ENCODE measurements at places on chromosomes 12 and 14. TPM values are rescaled to one million over a fixed set of nuclear protein-coding genes. Genes with fewer than 3 reads are reported as not detected.

The DTX1 gene
- total RNA-seq: not detected

The NUAK1 gene
- total RNA-seq: 1.3 TPM

The GYS2 gene
- total RNA-seq: not detected

The CLEC4C gene
- not detected for total RNA-seq

The ANKRD33 gene
- total RNA-seq: not detected

The PLEK2 gene
- total RNA-seq: 48.1 TPM

The NGB gene
- total RNA-seq: not detected

The VRTN gene
- 4.1 TPM for total RNA-seq
